Astrocyte (in vitro differentiated cells and primary cell): ENCODE measurements at places on chromosomes 6 and 20. TPM values are rescaled to one million over a fixed set of nuclear protein-coding genes. Genes with fewer than 3 reads are reported as not detected.

DNA sequence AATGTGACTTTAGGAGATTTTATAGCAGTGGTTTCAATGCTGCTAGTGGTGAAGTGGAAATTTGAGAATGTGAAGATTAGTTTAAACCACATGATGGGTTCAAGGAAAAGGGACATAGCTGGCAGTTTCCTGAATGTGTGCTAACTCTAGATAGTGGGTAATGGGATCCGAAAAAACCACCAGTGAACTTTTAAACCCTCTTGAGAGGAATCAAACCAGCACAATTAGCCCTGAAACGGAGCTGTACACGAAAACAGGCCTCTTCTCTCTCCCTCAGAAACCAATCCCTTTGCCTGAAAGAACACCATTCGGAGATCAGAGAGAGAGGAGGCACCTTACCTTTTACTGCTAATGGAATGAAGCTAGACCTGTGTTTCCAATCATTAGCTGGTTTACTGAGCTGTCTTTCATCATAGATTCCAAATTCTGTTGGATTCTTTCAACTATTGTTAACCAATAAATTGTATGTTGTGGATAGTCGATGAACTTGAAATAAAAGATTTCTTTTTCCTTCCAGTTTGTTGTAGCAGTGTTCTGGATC is 103.9 kb downstream of the AIG1 start:
- no peak overlapping the region for H3K27ac ChIP-seq
- H3K36me3 ChIP-seq, result no peaks in the 10 kb centered on the region
- no peaks in the 10 kb centered on the region for H3K27me3 ChIP-seq

DNA sequence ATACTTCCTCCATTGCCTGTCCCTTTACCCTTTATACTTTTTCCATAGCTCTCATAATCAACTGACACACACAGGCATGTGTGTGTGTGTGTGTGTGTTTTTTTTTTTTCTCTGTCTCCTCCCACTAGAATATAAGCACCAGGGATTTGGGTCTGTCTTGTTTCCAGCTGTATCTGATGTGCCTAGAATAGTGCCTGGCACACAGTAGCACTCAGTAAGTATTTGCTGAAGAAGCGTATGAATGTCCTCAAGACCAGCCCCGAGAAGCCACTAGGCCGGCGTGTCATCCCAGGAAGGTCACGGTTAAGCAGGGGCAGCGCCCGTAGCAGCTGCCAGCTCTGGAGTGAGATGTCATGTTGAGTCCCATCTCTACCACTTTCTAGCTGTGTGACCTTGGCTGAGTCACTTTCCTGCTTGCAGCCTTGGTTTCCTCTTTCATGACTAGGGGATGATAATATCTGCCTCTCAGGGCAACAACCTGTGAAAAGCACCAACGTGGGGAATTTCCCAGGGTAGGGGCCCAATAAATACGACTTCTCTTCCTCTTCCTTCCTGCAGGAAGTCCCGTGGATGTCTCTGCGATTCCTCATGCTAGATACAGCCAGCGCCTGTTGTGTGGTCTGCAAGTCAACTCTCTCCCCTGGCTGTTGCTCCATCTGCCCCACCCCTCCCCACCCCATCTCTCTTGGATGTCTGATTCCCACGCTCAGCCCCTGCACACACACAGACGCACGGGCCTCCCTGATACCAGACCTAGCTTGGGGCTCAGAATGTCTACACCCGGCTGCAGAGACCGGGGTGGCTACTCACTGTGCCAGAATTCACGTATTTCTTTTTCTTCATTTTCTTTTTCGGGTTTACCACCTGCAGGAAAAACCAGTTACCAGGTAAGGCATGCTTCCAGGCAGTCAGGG is 58.1 kb downstream of the RAB44 start:
- H3K36me3 ChIP-seq, result no peaks in the 10 kb centered on the region
- no peak overlapping the region for H3K4me3 ChIP-seq

GRCh38 chr20:3716195-3716834 is 3.9 kb upstream of the SIGLEC1 start:
- no peaks in the 10 kb centered on the region for H3K4me1 ChIP-seq
- H3K36me3 ChIP-seq, result no peaks in the 10 kb centered on the region
- H3K27me3 ChIP-seq, result peaks cover 10% of the 10 kb centered on the region
- H3K27ac ChIP-seq, result no peak overlapping the region
- H3K4me3 ChIP-seq, result no peak overlapping the region

GRCh38 chr6:148700741-148701311 is 46.0 kb upstream of the UST start:
- H3K27me3 ChIP-seq, result no peaks in the 10 kb centered on the region
- H3K36me3 ChIP-seq, result no peaks in the 10 kb centered on the region
- peaks cover 12% of the 10 kb centered on the region for H3K4me1 ChIP-seq

- no peaks in the 10 kb centered on the region for H3K36me3 ChIP-seq
- DNase-seq, result no peak
- no peak overlapping the region for H3K27ac ChIP-seq
- H3K27me3 ChIP-seq, result no peaks in the 10 kb centered on the region
- H3K4me1 ChIP-seq, result peaks cover 9% of the 10 kb centered on the region
Observed at GRCh38 chr6:79420054-79420453, 117.2 kb downstream of the LCA5 start.

- H3K4me3 ChIP-seq, result no peak overlapping the region
- no peak for DNase-seq
- H3K27ac ChIP-seq, result no peak overlapping the region
- no peaks in the 10 kb centered on the region for H3K36me3 ChIP-seq
Observed at GRCh38 chr20:4100679-4101078, 85.3 kb upstream of the RNF24 start.

DNA sequence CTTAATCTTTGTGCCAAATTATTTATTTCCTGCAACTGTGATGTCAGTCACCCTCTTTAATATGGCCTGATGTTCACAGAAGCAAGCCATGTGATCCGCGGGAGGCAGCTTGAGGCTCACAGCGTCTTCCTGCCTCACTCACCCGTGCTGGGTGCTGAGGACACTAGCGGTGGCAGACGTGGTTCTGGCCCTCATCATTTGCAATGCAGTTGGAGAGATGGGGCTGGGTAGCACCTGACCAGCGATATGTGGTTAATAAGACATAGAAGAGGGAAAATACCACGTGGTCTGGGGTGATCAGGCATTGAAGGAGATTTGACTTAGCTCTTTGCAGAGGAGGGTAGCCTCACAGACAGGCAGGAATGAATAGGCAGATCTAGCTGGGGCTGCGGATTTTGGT is 264.7 kb downstream of the TMEM242 start:
- DNase-seq, result no peak
- no peaks in the 10 kb centered on the region for H3K27me3 ChIP-seq
- H3K36me3 ChIP-seq, result no peaks in the 10 kb centered on the region
- no peak overlapping the region for H3K27ac ChIP-seq
- no peak overlapping the region for H3K4me3 ChIP-seq

WFDC12 gene
- not detected in 2 replicates for total RNA-seq
